ENCODE measurements at places on chromosomes 11 and 22. TPM values are rescaled to one million over a fixed set of nuclear protein-coding genes. Genes with fewer than 3 reads are reported as not detected.

CARD16 gene
- total RNA-seq: 123 TPM

DNA sequence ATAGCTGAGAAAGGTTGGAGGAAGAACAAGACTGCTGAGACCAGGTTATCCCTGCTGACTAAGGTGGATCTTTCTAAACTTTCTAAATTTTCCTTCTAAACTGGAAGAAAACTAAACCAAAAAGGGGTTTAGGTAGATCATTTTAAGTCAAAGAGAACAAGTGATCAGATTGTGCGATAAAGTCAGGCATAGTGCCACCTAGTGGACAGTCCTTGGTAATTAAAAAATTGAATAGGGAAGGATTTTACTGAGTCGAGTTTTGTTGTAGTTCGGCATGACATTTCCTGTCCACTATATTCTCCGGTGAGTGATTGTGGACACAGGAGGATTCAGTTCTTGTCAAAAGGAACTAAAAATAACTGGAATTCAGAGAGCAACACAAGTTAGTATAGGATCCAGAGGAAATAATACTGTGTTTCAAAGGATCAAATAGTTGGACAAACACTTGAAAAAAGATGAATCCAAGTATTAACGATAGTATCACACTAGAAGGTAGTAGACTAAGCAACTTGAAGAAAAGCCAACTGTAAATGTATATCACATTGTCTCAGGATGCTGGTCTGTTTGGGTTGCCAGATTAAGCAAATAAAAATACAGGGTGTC, 1236.4 kb downstream of the FAM181B start:
- H3K36me3 ChIP-seq: no peaks in the 10 kb centered on the region
- no peaks in the 10 kb centered on the region for H3K27me3 ChIP-seq
- H3K4me3 ChIP-seq: no peak overlapping the region
- no peak for DNase-seq

DNA sequence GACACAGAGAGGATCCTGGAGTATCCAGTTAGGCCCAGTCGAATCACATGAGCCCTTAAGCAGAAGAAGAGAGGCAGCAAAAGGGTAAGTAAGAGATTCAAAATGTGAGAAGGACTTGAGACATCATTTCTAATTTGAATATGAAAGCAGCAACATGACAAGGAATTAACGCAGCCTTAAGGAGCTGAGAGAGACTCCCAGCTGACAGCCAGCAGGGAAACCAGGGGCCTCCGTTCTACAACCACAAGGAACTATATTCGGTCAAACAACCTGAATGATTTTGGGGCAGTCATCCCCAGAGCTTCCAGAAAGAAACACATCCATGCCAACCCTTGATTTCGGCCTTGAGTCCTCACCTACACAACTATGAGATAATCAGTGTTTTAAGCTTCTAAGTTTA, 189.7 kb upstream of the MTNR1B start:
- H3K4me1 ChIP-seq: no peaks in the 10 kb centered on the region
- DNase-seq: no peak
- H3K36me3 ChIP-seq: no peaks in the 10 kb centered on the region
- H3K27ac ChIP-seq: no peak overlapping the region
- H3K4me3 ChIP-seq: no peak overlapping the region
- no peaks in the 10 kb centered on the region for H3K27me3 ChIP-seq

DNA sequence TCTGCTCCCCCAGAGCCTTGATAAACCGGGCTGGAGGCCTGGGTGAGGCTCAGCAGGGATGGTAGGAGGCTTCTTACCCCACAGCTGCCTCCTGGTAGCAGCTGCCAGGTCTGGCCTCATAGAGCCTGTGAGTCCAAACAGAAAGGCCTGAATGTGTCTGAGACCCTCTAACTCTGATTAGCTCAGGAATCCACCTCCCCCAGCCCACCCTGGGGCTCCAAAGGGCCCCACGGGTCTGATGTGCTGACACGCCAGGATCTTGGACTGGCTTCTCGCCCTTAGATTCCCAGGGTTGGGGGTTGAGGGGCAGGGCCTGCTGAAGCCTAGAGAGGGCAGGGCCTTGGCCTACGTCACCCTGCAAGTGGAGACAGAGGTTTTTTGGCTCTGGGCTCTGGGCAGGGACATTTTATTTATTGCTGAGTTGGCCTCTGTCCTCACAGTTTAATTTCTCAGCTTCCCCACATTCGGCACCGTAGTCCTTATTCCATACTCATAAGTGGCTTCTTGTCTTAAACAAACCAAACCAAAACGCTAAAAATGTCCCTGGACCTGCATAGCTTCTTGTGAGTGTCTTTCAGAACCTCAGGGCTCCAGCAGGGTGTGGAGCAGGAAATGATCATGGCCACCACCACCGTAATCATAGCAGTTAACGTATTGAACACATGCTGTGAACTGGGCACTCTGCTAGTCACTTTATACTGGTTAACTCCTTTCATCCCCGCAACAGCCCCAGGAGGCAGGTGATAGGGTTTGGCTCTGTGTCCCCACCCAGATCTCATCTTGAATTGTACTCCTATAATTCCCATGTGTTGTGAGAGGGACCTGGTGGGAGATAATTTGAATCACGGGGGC, 25.1 kb downstream of the KIAA1671 start:
- no peak overlapping the region for H3K4me3 ChIP-seq
- no peak for DNase-seq
- H3K4me1 ChIP-seq: no peaks in the 10 kb centered on the region
- no peaks in the 10 kb centered on the region for H3K36me3 ChIP-seq

GRCh38 chr11:73465023-73465675, 89.0 kb downstream of the RELT start:
- H3K4me1 ChIP-seq: no peaks in the 10 kb centered on the region
- H3K4me3 ChIP-seq: no peak overlapping the region
- DNase-seq: no peak
- no peaks in the 10 kb centered on the region for H3K36me3 ChIP-seq

DNA sequence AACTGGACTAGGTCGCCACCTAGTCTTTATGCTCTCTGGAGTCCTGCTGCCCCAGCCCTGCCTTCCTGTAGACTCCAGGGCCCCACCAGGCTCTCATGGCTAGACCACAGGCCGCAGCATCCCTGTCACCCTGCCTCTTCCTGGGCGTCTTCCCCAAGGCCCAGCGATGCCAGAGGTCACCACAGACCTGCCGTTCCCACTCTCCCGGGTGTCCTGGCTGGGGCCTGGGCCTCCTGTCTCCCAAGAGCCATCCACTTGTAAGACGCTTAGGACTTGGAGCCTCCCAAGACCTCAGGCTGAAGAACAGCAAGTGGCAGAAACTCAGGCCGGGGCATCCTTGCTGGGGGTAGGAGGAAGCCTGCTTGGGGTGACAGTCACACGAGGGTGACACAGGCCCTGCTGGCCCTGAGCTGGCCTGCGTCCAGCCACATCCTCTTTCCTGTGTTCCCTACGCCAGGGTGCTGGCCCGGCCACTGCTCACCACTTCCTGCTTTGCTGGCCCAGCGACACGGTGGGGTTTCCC, 2.0 kb upstream of the TCIRG1 start:
- no peak overlapping the region for H3K27ac ChIP-seq
- H3K36me3 ChIP-seq: peaks cover 74% of the 10 kb centered on the region
- peaks cover 39% of the 10 kb centered on the region for H3K4me1 ChIP-seq
- H3K27me3 ChIP-seq: no peaks in the 10 kb centered on the region
- DNase-seq: no peak

All from SJSA1 (cell line).